C1 segment of cervical spinal cord (tissue), 14 donors: ENCODE measurements at places on chromosomes 12 and 14.

DNA sequence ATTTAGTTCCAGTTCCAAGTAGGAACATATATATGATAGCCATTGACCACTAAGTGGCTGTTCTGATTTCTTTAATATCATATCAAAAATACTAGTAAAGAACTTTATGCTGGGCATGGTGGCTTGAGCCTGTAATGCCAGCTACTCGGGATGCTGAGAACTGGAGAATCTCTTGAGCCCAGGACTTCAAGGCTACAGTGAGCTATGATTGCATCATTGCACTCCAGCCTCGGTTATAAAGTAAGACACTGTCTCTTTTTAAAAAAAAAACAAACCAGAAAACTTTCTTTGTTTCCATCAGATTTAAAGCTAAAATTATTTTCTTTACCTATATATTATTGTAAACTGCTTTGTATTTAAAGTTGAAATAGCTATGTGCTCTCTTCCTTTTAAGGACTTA is 127.0 kb downstream of the SCAF11 start:
- no peak for DNase-seq

GRCh38 chr12:27083861-27084394 is 1.6 kb upstream of the C12orf71 start:
- no peak for DNase-seq

DNA sequence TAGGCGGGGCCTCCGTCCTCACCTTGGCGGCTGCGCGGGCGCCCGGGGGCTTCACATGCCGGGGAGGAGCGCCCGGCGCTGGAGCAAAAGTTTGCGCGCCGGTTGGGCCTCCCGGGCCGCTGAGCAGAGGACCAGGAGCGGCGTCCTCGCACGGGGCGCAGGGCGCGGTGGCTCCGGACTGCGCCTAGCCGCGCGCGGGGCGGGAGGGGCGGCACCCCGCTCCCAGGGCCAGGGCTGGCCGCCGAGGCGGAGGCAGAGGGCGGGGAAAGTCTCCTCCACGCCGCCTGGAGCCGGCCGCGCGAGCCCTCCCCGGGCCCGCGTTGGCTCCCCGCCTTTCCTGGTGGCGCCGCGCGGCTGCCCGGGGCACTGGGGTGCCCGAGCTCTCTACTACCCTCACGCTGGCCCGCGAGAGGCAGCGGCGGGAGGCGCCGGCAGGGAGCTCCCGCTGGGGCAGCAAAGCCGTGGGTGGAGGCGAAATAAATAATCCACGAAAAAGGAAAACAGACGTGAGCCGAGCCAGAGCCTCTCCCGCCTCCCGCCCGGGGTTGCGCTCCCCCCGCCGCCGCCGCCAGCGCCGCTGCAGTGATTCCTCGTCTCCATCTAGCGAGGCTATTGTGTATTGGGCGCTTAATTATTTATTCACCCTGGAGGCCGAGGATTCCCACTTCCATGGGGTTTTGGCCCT is 400 bp upstream of the PRIMA1 start:
- peak; percentile 64 for DNase-seq

GRCh38 chr14:35261774-35262173 is 30.4 kb upstream of the PSMA6 start:
- no peak for DNase-seq

GRCh38 chr12:29437575-29437974 is 56.6 kb upstream of the ERGIC2 start:
- no peak for DNase-seq

GRCh38 chr12:77685901-77686300 is 144.8 kb upstream of the NAV3 start:
- DNase-seq = no peak

DNA sequence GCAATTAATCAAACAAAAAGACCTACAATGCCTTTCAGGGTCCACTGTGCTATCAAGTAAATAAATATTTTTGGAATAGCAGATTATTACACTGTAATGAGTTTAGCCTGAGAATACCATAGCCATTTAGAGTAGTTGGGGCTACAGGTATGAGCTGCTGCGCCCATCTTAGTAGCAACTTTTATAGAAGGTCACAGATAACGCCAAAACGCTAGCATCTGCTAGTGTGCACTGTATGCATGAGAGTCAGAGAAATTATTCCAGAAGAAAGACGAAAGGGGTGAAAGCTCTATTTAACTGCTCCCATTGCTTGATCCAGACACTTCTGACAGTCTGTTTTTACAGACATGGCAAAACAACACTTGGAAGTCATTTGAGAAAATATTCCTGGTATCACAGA is 48.5 kb upstream of the SLC2A13 start:
- no peak for DNase-seq

DNA sequence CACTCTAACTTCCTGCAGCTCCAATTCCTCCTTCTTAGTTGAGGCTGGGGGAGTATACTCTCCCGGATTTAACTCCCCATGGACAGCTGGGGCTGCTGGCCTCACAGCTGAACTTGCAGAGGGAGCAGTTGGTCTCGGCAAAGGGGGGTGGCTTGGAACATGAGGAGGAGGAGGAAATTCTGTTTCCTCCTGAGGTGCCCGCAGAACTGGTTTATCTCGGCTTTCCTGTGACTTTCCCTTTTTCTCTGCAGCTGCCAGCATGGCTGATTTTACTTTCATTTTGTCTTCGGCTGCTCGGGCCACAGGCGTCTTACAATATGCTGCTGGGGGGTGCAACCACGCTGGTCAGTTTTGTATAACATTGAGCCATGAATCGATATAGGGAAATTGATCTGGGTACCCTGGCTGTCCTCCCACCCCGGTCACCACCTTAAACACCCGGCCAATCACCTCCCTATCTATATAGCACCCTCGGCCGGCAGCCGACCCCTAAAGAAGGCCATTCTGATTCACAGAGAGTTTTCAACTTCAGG is 1317.6 kb downstream of the TMEM121 start:
- DNase-seq = no peak

GRCh38 chr14:61394542-61394941 is 73.2 kb downstream of the PRKCH start:
- DNase-seq = no peak

- DNase-seq = no peak
Observed at GRCh38 chr12:69676257-69677012, 22.7 kb downstream of the BEST3 start.

DNA sequence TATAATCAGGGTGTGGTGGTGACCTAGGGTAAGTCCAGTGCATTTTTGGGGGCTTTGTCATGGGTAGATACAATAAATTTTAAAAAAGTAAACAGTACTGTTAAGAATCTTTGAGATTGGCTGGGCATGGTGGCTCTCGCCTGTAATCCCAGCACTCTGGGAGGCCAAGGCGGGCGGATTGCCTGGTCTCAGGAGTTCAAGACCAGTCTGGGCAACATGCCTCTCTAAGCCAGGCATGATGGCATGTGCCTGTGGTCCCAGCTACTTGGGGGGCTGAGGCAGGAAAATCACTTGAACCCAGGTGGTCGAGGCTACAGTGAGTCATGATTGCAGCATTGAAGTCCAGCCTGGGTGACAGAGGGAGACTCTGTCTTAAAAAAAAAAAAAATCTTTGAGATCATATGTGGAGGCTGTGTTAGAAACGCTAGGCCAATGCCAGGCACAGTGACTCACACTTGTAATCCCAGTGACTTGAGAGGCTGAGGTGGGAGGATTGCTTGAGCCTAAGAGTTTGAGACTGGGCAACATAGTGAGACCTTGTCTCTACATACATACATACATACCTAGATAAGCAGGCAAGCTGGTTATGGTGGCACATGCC is 67.7 kb downstream of the PRKCH start:
- DNase-seq = no peak

- DNase-seq = no peak
Observed at GRCh38 chr12:87127272-87127671, 871.1 kb upstream of the MGAT4C start.

GRCh38 chr14:76412501-76412900 is 36.6 kb downstream of the ESRRB start:
- DNase-seq = no peak

DNA sequence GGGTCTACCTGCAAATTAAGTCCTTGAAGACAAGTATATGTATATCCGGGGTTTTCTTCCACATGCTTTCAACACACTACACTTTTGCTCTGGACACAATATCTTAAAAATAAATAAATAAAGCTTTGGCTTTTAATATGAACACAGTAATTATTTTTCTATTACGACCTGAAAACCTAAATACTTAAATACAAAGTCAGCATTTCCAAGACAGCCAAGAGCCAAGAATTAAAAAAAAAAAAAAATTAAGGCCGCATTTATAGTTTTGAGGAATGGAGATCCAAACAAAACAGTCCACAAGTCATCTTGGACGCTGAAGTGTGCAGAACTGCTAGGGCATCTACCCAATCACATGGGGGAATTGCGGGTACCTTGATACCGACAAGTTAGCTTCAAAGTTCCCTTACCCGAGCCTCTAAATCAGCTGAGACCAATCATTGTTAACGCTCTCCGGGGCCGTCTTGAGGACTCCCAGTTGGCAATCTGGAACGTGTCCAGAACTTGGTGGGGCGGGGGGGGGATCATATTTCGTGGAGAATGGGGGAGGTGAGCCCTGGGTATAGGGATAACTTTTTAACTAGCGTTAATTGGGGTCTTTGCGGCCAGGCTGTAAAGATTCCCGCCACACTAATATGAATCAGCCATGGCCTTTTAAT is 731 bp upstream of the PCNX4 start:
- DNase-seq = no peak

DNA sequence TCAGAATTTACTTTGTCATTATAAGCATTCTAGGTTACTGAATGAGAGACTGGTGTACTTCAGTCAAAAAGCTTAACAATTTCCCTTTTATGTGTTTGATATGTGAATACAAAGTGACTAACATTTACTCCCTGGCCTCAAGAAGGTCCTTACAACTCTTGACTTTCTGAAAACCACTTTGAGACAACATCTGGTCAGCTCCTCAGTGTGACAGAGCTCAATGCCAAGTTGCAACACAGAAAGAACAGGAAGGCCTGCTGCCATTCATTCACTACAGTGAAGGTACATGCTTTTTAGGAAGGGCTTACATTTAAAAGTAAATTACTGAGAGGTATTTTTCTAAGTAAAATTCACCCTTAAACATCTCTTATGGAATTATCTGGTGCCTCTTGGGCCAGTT is 2.3 kb upstream of the NAA30 start:
- no peak for DNase-seq

GRCh38 chr14:77068517-77069200 is 29.4 kb upstream of the CIPC start:
- no peak for DNase-seq

DNA sequence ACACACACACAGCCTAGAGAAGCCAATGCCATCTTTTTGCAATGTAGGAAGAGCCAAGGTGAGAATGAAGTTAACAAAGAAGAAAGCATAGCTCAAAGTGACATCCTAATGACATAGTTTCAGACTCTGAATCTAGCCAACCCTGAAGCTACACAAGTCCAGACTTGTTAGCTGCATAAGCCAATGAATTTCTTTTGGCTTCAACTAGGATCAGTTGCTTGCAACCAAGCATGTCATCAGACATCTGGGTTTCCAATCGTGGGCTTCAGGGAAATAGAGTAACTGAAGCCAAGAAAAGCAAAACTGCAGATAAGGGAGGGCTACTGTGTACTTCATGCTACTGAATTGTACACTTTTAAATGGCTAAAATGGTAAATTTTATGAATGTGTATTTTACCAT is 4.4 kb upstream of the GPHN start:
- no peak for DNase-seq

- no peak for DNase-seq
Observed at GRCh38 chr14:53596853-53597525, 359.6 kb downstream of the BMP4 start.

DNA sequence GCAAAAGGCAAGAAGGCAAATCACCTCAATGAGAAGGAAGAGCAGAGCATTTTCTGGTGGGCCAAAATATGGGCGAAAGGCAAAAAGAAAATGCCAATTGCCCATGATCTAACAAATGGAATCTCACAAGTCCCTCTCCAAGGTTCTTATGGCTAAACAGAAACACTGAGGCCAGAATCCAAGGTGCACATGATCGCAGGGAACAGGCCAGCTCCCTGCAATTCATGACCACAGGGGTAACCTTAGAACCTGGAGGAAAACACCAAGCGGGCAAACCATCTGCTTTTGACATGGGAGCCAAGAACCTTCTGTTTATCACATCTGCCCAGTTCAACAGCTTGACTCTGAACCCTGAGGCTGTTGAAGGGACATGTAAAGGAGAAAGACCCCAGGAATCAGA is 60.0 kb downstream of the NT5DC3 start:
- no peak for DNase-seq

- DNase-seq = no peak
Observed at GRCh38 chr12:75239987-75240386, 30.3 kb upstream of the KCNC2 start.

DNA sequence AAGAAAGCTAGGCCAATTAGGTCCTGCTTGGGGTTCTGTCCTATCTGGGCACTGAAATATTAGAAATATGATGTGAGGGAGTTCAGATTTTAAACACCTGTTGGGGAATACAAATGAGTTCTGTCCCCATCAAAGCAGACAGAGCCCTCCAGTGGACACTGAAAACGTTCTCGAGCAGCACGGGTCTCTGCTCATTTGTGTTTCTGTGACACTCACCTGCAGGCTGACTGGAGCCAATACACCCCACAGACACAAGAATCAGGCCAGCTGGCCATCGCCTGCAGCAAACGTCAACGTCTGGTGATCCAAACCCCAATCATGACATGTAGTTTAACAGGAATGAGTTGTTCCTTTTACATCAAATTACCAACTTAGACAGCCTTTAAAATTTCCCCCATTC is 493.4 kb upstream of the TMEM132C start:
- no peak for DNase-seq

DNA sequence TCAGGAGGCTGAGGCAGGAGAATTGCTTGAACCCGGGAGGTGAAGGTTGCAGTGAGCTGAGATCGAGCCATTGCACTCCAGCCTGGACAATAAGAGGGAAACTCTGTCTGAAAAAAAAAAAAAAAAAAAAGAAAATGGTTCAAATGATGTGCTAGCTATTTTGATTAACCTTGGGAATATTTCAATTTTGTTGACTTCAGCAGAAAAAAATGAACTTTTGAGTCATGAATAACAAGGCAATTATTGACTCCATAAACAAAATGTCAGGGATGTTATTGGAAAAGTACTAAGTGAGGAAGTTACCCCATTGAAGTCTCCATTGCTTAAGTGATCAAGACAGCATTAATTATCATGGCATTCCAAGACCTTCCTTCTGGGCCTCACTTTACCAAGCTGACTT is 10.6 kb upstream of the PKP2 start:
- no peak for DNase-seq

GRCh38 chr14:100604121-100604501 is 16.9 kb upstream of the BEGAIN start:
- no peak for DNase-seq

DNA sequence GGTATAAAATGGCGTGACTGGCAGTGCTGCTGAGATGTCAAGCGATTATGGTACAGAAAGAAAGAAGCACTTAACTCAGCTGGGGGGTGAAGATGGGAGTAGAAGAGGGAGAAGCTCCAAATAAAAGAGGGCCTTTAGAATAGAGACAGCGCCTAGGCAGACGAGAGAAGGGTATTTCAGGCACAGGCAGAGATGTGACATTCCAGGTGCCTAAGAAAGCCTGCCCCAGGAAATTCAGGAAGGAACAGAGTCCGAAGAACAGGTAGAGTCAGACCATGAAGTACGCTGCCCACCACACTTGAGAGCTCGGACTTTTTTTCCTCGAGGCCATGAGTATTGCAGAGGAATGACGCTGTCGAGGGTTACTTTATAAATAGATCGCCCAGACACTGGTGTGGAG is 170.9 kb upstream of the ATF7IP start:
- DNase-seq = no peak

- no peak for DNase-seq
Observed at GRCh38 chr12:24455811-24456210, 493.1 kb downstream of the BCAT1 start.
